ELF-1 (cell line): ENCODE measurements at places on chromosomes 2 and 18.

GRCh38 chr2:65456064-65456463 lies 23.7 kb upstream of the SPRED2 start:
- no peak for DNase-seq

- no peak for DNase-seq
These were observed 202.9 kb downstream of the FBXO15 start for GRCh38 chr18:73944715-73945114.

DNA sequence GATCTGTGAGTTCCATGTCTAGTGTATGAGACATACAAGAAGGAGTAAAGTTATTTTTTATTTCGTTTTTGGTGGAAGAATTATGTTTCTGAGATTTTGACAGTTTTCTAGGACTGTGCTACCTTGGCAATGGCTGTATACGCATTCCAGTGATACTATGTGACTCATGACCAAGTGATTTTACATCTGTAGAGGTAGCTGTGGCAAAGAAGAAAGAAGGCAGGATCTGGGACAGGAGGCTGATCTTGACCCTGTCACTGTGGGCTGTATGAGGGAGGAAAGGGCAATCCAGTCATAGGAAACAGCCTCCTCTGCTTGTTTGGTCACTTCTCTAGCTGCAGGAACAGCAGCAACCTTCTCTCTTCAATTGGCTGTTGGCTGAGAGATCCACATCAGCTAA lies 44.0 kb upstream of the PDCL3 start:
- no peak for DNase-seq

- DNase-seq = no peak
These were observed 52.8 kb downstream of the HYCC2 start for GRCh38 chr2:201018636-201019035.

DNA sequence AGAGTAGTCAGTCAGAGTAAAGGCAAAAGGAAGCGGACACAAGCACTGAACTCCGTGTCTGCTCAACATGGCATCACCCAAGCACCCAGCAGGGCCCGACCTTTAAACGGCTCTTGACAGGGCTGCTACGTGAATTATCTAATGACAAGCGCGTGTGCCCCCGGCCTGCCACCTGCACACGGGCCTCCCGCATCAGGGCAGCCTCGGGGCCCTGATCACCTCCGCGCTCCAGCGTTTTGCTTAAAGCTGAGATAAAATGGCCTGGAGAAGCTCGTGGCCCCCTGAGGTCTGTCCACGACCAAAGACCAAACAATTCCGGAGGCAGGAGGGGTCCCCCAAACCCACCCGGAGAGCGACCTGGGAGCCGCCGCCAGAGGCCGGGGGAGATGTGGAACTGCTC lies 376 bp downstream of the NDUFA10 start:
- DNase-seq = peak; percentile 19

GRCh38 chr2:220348206-220348605 lies 720.8 kb downstream of the SLC4A3 start:
- DNase-seq = no peak

DNA sequence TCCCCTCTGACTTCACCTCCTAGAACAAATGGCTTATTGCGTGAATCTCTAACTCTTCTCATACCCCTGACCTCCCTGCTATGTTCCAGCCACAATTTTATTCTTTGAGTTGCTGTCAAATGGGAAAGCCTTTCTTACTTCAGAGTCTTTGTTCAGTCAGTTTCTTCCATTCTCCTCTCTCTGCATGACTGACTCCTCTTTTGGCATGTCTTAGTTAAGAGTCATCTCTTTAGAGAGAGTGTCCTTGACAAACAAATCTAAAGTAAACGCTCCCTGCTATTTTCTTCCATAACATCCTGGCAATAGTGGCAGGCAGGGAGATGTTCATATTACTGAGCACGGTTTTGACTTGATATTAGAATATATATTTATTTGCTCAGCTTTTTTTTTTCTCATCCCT lies 170.7 kb upstream of the ERBB4 start:
- DNase-seq = no peak

DNA sequence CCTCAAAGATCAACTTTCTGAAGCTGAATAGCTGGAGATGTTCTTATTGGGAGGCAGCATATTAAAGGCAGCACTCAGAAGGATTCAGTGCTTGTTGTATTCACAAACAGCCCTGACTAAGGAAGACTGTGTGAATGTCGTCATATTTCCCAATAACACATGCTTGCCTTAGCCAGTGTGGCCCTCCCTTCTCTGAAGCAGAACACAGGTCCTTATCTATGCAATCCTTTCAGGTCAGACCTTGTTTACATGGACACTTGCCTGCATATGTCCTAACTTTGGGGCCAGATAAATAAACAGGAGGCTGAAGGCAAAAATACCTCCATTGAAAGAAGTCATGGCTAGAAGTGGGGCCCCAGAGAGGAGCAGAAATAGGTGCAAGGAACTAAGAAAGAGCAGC lies 97.2 kb downstream of the SLC4A3 start:
- no peak for DNase-seq

GRCh38 chr2:183000846-183001245 lies 37.4 kb downstream of the NCKAP1 start:
- no peak for DNase-seq

DNA sequence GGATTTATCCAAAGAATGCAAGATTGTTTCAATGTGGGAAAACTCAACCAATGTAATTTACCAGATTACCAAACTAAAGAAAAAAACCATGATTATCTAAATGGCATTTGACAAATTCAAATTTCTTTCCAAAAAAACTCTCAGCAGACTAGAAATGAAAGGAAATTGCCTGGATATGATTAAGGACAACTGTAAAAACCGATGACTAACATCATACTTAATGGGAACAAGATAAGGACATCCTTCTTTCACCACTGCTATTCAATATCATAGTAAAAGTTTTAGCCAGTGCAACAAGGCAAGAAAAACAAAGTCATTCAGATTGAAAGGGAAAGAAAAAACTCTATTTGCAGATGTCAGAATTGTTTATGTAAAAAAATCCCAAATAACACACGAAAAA lies 4.4 kb upstream of the CCDC150 start:
- no peak for DNase-seq

- no peak for DNase-seq
These were observed 118.4 kb downstream of the INO80D start for GRCh38 chr2:205967391-205968075.

GRCh38 chr2:126115975-126116374 lies 540.0 kb upstream of the GYPC start:
- DNase-seq = no peak

DNA sequence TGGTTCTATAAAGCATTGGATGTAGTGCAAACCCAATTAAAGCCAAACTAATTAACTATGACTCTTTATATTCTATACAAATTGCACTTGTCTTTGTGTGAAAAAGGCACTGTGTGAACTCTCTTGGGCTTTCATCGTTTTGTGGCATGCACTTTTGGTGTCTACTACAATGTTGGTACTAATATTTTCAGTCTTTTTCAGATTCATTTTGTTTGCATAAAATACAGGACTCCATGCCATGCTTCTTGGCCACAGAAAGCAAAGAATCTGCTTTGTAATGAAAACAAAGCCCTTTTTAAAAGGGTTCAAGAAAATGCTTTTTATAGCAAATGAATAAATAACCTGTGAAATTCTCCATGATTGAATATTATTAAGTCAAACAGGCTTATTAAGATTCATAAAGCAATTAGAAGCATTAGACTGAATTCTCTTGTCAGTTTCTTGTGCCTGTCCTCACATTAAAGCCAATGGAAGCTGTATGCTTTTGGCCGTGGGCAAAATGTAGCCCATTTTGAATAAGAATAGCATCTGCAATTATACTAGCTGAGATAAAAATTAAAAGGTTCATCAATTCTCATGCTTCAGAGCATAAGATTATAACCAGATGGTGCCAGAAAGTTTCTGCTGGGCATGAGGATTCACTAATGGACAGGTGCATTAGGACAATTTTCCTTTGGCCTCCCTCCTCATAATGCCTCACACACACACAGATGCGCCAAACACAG lies 1665.2 kb downstream of the SUCLG1 start:
- DNase-seq = no peak

DNA sequence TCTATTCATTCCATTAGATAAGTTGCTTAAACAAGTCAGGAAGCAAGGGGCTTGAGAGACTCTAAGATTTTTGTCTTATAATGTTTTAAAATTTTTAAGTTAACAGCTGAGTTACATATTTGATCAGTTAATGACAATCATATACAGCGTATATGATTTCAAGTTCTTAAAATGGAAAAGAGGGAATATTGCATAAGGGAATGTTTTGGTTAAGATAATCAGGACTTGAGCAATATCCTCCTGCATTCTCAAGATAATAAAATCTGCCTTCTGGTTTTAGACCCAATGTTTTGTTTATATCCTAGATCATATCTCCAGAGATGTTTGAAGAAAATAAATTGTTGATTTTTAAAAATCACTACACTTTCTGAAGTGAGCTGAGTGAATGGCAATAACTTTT lies 13.4 kb upstream of the DYNC1I2 start:
- no peak for DNase-seq

DNA sequence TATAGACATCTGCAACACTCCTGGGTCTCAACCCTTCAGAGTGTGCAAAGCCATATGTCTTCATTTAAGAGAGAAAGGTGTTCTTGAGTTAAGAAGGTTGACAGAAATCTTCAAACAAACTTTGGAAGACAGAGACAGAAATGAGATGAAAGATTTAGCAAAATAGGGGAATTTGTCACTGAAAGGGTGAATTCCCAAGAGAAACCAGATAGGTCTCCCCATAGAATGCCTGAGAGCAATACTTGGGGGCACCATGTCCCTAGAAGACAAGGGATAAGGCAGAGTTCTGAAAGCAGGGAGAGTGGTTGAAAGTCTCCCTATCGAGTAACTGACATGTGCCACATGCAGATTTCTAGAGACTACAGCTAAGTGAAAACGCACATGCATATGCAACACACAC lies 50.0 kb downstream of the AP1S3 start:
- DNase-seq = no peak

- no peak for DNase-seq
These were observed 150.6 kb downstream of the AGPS start for GRCh38 chr2:177543007-177543760.

DNA sequence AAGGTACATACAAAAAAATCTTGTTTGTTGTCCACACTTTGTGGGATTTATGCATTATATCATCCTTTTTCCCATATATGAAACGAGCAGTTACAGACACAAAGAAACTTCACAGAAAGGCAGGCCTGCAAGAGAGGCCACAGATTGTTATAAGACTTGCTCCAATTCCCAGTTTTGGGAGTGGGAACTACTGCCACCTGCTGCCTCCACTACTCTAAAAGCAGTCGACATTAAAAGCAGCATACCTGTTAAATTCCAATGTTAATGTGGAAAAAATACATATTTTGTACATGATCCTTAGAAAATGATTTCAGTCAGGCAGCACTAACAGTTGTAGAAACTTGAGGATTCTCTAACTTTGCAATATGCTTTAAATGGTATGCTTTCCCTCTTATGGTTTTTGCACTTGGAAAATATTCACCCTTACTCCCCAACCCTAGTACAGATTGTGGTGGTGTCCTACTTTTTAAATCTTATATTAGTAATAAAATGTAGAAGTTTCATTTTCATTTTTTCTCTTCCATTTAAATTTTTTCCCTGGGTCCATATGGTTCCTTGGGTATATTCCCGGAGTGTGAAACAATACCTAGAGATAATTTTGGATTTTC lies 37.9 kb downstream of the SLC38A11 start:
- peak; percentile 19 for DNase-seq

DNA sequence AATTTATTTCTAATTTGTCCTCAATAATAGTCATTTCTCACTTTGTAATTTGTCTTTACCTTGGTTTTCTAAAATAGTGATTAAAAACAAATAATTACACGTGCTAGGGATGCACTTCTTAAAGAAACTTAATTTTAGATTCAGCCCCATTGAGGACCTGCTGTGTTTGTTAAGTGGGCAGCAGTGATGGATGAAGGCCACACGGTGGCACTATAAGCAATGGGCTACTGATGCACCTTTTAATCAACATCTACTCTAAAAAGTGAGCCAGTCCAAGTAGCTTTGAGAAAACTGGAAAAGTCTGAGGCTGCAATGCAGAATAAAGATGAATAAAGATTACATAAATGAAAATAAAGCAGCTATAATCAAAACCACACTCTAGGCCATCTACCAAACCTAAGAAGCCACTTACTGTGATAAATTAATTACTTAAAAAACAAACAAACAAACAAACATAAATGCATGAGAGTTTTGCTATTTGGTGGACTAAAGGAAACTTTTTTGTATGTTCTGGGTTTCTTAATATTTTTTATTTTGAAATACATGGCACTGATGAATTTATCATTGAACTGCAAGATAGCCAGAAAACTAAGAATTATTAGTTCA lies 89.3 kb downstream of the PDE11A start:
- DNase-seq = peak; percentile 29

DNA sequence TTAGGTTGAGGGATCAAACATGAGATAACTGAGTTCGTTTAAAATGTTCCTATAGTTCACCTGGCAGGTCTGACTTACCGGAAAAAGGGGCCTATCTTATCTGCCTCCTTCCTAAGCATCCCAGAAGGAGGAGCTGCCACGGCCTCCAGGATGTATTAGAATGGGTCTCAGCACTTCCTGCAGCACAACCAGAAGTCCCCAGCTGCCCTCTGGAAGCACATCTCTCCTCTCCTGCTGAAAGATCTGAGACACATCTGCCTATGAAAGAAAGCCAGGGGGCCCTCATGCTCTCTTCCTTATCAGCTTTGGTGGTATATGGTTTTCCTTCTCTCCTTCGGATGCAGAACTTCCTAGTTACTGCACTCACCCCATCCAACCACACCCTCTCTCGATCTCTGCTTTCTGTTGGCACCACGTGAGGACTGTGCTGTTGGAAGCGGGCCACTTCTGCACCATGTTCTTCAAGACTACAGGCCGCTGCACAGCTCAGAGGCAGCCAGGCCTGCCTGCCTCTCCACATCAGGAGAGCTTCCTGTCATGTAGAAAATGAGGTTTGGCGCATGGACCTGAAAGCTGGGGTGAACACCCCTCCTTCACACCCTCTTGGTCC lies 6.5 kb downstream of the IGFBP5 start:
- DNase-seq = no peak

GRCh38 chr2:64374686-64375085 lies 79.3 kb upstream of the LGALSL start:
- no peak for DNase-seq

- DNase-seq = no peak
These were observed 3.2 kb downstream of the GALNT5 start for GRCh38 chr2:157260533-157261198.

DNA sequence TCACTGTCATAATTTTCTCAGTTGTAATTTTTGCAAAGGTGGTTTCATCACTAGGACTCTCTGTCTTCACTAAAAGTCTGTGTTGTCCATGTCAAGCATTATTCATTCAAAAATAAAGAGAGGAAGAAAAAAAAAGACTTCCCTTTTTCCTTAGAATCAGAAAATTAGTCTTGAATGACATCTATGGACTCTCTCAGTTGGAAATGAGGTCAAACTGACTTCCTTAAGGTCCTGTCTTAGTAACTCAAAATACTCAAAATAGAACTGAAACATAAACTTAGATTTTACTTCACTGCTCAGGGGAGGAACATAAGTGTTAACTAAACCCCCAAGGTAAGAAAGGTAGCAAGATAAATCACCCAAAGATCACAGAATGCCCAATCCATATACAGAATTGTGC lies 2.2 kb upstream of the ZNF407 start:
- no peak for DNase-seq
